ENCODE measurements at places on chromosomes 5 and 9. TPM values are rescaled to one million over a fixed set of nuclear protein-coding genes. Genes with fewer than 3 reads are reported as not detected.
A peak's percentile ranks its signal among the peaks of the same experiment; 100 is the strongest.

GRCh38 chr9:110069326-110070248 lies 138.4 kb downstream of the C9orf152 start:
- peak; percentile 81 for DNase-seq

DNA sequence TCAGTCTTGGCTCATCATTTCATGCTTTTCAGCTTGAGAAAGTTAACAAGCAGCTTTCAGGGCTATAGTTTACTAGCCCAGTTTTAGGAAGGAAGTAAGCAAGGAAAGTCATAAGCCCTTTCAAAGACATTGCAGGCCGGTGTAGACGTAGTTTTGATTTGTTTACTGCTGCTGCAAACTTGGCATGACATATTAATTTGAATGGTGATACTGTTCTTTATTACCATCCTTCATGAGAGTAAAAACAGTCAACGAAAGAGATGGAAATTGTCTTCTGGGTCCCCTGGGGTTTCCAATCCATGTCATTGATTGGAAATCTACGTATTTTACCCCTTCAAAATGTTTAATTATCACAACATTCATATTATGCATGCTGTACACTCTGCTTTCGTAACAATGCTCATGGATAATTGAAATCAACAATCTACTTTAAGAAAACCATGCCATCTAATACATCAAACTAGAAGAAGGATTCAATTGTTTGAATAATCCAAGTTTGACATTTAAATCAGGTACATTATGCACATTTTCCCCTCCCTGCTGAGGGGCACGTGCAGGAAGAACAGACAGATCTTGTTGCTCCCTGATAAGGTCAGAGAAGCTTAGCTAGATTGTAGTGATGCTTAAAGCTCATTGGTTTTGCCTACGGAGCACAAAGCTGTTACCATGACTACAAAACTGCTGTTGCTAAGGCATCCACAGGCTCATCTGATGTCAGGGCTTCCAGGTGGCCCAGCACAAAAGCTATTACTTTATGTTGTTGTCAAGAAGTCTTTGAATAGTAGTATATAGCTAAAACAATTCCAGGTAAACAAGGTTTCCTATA lies 139.9 kb upstream of the PRLR start:
- DNase-seq: no peak

DNA sequence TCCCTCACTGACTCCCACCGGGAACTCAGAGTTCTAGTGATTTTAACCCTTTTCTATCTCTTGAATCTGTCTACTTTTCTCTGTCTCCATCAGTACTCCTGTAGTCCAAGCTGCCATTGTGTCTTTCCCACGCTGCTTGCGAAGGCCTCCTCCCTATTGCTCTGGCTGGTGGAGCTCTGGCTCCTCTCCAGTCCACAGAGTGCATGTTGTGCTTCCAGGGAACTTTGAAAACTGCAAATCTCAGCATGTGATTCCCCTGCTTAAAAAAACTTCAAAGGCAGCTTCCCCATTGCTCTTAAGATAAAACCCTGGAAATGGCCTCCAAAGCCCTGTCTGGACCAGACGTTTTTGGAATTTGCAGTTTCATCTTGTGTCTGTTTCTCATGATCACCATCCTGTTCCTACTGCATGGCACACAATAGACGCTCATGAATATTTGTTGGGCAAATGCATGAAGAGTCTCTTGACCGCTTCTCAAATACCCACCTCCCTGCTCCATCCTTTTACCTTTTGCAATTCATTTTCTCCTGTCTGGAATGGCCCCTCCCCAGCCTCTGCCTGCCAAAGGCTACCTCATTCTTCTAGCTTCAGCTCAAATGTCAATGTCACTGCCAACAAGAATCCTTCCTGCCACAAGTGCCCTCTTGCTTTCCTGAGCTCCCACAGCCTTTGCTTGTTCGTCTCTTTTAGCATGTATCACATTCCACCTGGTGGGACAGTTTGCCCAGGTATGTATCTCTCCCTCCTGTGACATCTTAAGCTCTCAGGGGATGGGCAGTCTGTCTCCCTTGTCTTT lies 293.2 kb downstream of the ARHGAP26 start:
- DNase-seq: no peak

DNA sequence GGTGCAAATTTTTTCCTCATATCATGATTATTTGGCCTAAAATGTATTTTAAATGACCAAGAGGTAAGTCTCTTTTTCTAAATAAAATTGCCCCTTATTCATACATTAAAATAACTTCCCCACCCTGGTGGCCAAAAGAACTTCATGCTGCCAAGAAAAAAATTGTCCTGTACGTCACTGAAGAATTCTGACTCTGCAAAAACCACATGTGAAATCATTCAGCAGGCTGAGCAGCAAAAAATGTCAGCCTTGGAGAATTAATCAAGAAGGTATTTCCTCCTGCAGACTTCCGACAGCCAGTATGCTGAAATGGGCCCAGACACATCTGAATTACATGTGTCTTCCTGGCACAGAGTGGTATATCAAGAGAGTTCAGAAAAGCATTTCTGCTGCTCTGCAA lies 94.6 kb upstream of the HMHB1 start:
- no peak for DNase-seq

DNA sequence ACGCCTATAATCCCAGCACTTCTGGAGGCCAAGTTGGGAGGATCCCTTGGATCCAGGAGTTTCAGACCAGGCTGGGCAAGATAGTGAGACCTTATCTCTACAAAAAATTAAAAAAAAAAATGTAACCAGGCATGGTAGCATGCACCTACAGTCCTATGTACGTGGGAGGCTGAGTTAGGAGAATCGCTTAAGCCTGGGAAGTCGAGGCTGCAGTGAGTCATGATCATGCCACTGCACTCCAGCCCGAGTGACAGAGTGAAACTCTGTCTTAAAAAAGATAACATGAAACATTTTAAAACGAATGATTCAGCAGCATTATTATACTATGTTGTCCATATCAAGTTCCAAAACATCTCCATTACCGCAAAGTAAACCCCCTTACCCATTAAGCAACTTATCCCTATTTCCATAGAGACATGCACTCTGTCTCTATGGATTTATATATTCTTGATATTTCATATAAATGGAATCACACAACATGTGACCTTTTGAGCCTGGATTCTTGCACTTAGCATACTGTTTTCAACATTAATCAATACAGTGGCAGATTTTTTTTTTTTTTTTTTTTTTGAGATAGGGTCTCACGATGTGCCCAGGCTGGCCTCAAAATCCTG lies 56.9 kb upstream of the MTMR12 start:
- no peak for DNase-seq

DNA sequence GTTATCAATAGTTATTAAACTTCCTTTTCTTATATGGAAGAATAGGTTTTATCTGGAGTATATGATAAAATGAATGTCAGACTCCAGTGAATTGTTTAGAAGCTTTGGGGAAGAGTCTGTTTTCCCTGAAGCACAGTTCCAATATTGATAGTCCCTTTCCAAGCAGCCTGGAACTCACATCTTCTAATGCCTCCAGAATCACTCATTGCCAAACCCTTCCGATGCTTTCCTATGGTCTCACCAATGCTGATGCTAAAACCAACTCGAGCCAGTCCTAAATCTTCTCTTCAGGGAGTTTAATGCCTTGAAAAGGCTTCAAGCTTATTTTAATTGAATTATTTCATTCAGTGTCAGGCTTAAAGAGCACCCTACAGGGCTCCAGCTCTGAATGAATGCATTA lies 121.2 kb downstream of the PTTG1 start:
- DNase-seq: no peak

GRCh38 chr9:4489562-4489918 lies 728 bp upstream of the SLC1A1 start:
- DNase-seq: peak; percentile 16

DNA sequence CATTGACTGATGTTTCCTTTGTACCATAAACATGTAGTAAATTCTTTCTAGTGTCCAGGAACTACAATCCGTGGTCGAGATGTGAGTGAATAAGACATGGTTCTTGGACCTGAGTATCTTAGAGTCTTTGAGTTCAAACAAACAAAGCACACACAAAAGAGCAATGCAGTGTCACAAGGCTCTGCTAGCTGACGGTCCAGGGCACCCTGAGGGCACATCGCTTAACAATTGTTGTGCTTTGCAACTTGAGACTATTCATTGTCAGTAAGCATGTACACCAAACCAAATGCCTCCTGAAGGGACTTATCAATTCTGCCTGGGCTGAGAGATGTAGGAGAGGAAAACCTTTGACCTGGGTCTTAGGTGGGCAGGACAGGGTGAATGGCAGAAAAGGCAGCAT lies 84.8 kb downstream of the CAMK4 start:
- no peak for DNase-seq

DNA sequence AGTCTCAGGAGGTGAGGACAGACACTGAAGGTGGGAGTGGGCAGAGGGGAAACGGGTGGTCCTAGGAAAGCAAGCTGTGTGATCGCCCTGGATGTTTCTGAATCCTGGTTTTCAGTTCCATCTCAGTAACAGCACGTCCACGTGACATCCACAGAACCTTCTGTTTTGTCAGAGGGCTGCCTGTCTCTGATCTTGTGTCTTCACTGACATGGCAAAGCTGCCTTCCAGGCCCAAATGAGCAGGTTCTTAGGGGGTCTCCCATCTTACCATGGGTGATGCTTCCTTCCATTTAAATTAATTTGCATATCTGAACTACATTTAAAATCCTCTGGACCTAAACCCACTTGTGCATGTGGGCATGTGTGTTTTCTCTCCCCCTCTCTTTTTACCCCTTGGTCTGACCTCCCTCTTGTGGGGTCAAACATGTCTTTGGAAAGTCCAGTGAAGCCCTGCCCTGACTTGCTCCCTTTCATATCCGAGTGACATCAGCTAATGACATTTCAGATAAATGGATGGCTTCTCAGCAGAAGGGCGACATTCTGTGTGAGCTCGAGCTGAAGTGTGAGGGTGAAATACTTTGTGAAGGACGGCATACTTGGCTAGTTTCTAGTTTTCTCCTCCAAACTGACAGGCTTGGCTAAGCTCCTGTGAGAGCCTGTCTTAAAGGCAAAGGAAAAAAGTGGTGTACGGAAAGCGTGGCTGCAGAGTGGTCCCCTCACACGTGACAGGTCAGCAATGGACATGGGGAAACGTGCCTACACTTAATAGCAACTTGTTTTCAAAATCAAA lies 204.8 kb upstream of the S1PR3 start:
- DNase-seq: no peak

DNA sequence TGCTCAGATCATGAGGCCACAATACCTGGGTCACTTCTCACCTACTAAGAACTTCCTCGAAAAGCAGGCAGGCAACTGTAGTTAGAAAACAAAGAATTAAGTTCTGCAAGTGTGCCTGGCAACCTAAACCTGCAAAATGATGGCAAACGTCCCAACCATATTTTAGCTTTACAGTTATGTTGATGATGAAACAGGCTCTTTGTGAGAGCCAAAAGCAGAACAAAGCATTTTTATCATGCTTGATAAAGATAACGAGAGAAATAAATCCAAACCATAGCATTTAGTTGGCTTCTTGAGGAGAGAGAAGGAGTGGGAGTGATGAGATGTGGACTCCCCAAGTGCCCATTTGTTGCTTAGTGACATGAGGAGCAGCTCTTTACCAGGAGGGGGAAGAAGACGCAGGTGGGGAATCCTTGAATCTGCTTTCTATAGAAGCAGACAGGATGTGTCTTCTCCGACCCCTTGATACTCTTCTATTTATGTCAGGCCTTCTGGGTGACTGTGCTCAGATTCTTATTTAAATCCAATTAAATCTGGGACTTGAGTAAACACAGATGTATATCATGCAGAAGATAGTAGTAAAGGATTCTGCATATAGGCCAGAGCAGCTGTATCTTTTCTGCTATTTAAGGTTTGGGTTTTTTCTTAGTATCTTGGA lies 221.2 kb downstream of the TMEM167A start:
- DNase-seq: no peak

- DNase-seq: no peak
Observed at GRCh38 chr5:76305775-76306174, 97.3 kb upstream of the IQGAP2 start.

GRCh38 chr9:113620377-113621161 lies 157.0 kb downstream of the RGS3 start:
- DNase-seq: peak; percentile 93

DNA sequence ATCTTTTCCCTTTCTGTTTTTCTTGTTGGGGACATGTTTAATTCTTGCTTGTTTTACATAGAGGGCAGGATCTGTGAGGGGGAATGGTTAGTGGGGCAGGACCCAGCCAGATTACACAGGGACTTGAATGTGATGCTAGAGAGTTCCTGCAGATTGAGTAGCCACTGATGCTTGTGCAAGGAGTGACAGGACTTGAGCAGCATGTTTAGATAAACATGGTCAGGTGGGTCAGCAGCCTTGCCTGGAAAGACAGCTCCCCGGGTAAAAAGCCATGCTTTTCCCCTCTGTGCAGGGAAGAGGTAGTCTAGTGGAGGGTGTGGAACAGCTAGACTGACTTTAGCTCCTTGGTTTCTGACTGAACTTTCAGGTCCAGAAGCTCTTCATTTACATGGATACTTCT lies 261.2 kb downstream of the AOPEP start:
- DNase-seq: no peak

GRCh38 chr5:95779611-95780010 lies 42.9 kb downstream of the GLRX start:
- no peak for DNase-seq

DNA sequence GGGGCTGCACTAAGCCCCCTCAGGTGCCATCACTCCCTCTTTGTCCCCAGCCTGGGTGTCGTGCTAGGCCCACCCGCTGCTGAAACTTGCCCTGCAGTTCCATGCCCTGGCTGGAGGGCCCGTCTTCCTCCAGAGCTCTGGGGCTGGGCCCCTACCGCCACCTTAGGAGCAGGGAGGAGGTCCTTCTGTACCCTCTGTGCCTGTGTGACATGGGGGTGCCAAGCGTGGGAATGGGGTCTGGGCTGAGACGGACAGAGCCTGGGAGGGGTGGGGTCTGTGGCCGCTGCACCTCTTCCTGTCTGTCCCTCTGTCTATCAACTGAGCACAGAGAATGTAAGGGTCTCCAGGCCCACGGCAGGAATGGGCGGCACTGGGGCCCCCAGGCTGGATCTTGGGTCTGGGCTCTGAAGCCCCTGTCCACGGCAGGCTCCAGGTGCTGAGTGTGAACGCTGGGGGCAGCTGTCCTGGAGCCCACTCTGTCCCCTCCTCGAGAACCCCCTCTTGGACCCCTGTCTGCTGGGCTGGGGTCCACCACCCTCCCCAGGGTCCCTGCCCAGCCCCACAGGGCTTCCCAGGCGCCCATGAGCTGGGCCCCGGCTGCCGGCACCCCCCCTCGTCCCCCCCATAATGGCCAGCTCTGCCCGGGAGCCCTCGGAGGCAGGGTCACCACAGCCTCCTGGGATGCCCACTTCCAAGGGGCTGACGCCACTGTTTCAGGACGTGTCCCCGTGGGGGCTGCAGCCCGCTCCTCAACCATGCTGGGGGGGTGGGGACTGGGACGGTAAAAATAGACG lies 15.8 kb upstream of the NRARP start:
- DNase-seq: no peak

- no peak for DNase-seq
Observed at GRCh38 chr9:89109666-89110065, 69.0 kb downstream of the SHC3 start.

DNA sequence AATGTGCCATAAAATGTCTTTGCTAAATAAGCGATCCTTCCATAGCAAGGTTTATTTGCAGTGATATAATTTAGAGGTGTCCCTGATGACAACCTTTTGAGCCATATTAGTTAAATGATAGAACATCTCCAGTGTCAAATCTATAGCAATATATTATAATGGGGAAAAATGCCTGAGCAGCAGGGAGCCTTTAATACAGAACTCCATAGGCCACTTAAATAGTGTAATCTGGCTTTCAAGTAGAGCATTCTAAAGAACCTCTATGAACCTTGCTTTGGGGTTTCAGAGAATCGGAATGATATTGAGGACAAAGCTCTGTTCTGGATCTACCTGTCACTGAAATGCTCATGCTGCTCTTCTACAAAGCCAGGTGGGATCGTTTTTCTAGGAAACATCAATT lies 96.7 kb upstream of the MEF2C start:
- DNase-seq: no peak

Gene LRRC70
- total RNA-seq: 43.4 TPM

Gene TMC1
- 0.25 TPM for total RNA-seq

Gene PCDHGA5
- 0.63 TPM for total RNA-seq

Gene SPDL1
- total RNA-seq: 5.1 TPM

Gene GDNF
- not detected for total RNA-seq

Data from dermis microvascular lymphatic vessel endothelial cell (primary cell).